Stimulated activated CD4-positive, alpha-beta T cell treated with anti-CD3 and anti-CD28 coated beads, Interleukin-15, amount 100 ng/mL, for 1 hour (primary cell): ENCODE measurements at places on chromosomes 11 and 22.

DNA sequence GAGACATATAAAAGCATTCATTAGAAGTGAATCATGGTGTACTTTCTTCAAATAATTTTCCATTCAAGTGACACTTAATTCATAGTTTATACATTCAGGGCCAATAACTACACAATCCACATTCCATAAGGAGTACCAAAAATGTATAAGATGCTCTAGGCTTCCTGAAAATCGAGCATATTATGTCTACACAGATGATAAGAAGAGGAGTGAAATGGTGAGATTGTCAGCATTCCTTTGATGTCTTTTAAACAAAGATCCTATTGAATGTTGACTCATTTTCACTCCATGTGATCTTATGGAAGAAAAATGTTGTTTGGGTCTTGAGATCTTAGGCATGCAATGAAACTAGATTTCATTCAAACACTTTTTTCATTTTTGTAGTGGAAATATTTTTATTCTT lies 843.2 kb downstream of the KCNA4 start:
- DNase-seq: no peak

DNA sequence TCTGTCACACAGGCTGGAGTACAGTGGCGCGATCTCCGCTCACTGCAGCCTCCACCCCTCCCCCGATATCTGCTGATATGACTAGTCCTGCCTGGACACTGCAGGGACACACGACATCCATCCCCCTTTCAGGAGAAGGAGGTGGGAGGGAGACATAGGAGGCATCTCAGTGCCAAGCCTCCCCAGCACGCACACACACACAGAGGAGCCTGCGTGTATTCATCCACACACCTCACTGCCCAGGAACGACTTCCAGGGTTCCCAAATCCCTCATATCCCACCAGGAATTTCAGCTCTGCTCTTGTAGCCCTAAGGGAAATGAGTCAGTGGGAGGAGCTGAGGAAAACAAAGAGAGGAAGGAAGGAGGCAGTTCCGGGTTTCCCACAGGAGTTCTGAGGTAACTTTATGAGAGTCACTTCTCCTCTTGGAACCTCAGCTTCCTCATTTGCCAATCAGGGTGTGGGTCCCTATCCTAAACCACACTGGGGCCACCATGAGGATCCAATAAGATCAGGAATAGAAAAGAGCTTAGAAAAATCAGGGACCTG lies 37.2 kb upstream of the ACER3 start:
- no peak for DNase-seq

GRCh38 chr11:15937601-15938120 lies 418.7 kb downstream of the SOX6 start:
- DNase-seq: no peak

DNA sequence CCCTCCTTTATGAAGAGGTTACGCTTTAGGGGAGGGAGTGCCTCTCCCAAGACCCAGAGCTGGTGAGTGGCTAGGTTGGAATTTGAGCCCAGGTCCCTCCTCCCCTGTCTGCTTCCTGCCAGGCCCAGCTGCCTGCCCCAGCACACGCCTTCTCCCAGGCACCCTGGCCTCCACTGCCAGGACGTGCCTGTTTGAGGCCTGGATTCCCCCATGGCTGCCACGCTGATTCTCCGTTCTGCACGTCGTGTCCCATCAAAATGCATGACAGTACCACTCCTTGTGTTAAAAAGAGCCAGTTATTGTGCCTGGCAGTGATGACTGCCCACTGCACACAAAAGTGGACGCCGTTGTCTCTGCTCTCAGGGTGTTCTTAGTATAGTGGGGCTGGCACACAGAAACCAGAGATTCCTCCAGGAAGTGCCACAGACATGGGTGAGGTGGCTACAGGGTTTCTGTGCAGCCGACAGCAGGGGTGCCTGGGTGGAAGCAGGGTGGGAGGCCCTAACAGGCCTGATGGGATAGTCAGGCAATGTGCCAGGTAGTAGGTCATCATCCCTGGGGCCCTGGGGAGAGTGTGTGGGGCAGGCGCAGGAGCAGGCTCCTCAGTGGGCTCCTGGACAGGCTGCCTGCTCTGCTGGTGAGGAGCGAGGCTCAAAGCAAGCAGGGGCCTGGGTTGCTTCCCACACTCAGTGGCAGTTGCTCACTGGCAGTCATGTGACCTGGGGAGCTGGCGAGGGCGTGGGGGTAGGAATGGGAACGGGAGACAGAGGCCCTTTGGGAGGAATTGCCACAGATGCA lies 24.2 kb downstream of the MED15 start:
- no peak for DNase-seq

DNA sequence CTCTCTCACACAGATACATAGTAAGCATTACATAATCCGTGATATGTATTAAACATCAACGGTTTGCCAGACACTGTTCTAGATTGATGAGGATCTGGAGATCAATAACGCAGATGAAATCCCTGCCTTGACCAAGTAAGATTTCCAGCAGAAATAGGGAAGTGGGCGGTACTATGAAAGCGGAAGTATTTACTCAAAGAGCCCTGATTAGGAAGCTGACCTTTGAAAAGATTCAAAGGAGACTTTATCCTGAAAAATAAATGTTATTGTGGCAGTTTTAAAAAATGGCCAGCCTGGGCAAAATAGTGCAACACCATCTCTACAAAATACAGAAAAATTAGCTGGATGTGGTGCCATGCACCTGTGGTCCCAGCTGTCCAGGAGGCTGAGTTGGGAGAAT lies 26.8 kb downstream of the GAB2 start:
- no peak for DNase-seq

DNA sequence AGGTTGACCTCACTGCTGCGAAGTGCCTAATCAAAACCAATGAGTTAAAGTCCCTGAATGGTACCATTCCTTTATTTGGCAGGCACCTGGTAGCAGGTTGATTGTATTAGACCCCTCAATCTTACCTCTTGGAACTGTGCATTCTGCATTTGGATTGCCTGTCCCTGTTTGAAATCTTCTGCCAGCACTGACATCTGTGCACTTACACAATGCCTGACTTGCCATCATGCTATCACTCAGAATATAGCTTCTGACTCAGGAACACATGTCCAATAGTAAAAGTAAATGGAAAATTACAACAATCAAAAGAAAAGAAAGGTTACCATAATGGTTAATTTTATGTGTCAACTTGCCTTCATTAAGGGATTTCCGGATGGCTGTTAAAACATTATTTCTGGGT lies 366.0 kb upstream of the PDGFD start:
- no peak for DNase-seq

- DNase-seq: no peak
Observed at GRCh38 chr11:83441601-83442000, 155.4 kb upstream of the CCDC90B start.

GRCh38 chr11:13440100-13440855 lies 22.7 kb downstream of the BTBD10 start:
- no peak for DNase-seq

DNA sequence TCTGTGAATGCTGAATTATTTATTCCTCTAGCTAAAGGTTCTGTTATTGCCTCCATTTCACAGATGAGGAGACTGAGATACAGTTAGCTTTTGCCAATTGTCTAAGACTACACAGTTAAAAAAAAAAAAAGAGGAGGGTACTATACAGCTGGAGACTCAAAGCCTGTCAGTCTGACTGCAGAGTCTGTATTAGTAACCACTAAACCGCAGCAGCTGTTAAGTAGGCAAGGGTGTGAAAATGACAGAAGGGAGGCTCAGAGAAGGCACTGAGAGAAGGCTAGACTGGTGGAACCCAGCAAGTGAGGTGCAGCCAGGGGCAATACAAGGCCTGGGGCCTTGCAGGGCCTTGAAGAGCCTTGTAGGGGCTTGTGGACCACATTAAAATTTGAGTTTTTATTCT lies 181.2 kb downstream of the CSNK2A3 start:
- no peak for DNase-seq

- DNase-seq: no peak
Observed at GRCh38 chr11:35057926-35058668, 80.9 kb upstream of the CD44 start.
